ENCODE measurements at places on chromosomes 5 and 9.

GRCh38 chr5:60010853-60011252 is 117.3 kb upstream of the PDE4D start:
- DNase-seq = no peak

- peak; percentile 75 for DNase-seq
These were observed 7.8 kb downstream of the DMRT2 start for GRCh38 chr9:1057910-1058309.

DNA sequence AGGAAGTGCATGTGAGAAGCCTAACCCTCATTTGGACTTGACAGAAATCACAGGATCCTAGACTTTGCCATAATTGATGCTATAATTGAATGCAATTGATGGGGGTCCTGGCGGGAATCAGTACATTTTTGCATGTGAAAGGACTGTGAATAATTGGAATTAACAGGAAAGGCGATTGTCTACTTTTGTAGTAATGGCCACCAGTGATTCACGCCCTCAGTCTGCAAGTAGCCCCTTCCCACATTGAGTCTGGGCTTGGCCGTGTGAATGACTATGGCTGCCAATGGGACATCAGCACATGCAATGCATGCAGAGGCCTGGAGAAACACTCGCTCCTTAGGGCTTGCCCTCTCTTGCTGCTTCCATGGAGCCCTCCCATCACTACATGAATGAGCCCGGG is 107.8 kb upstream of the OSMR start:
- DNase-seq = no peak

- no peak for DNase-seq
These were observed 45.6 kb upstream of the STXBP1 start for GRCh38 chr9:127566351-127567001.

- DNase-seq = no peak
These were observed 212.9 kb downstream of the FANCC start for GRCh38 chr9:95104581-95104960.

DNA sequence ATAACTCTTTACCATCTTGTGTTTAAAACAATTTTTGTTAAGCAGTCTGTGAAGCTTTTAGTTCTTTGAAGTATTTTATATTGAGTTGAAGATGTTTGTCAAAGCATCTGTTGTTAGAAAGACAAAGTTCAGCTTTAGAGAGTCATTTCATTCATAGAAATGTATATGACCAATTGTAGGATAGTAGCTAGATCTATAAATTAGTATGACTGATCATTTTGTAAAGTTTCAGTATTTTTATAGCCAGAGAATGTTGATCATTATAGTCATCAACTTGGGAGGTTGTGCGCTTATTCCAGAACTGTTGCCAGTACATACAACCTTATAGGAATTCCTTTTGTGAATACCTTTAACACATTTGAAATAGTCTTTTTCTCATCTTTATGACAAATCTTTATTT is 5.2 kb downstream of the NIPBL start:
- no peak for DNase-seq

DNA sequence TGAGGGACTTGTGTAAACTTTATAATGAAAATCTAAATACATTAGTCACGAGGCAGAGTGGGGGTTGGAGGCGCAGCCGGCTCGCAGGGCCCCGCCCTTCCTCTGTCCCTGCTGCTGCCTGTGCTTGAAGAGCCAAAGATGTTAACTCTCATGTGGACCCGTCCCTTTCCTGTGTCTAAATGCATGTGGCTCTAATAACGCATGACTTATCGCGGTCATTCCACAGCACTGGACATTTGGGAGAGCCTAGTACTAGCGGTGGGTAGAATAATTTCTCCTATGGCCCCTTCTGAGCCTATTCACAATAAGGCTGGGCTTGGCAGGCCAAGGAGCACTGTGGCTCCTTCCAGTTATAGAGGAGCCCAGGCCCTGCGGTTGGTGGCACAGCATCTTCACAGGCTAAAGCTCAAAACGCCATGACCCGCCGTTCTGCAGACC is 82.3 kb upstream of the SIMC1 start:
- DNase-seq = no peak

- no peak for DNase-seq
These were observed 237.0 kb downstream of the TENT4A start for GRCh38 chr5:6950250-6950649.

- DNase-seq = no peak
These were observed 800.6 kb upstream of the CDH6 start for GRCh38 chr5:30392897-30393296.

- DNase-seq = no peak
These were observed 40.0 kb upstream of the PDZD2 start for GRCh38 chr5:31598640-31599611.

- no peak for DNase-seq
These were observed 12.0 kb upstream of the ELOVL7 start for GRCh38 chr5:60856066-60856465.

- DNase-seq = no peak
These were observed 84.2 kb downstream of the TNC start for GRCh38 chr9:115033800-115034199.

- DNase-seq = no peak
These were observed 37.1 kb upstream of the FAT2 start for GRCh38 chr5:151628112-151628823.

GRCh38 chr5:147404706-147405105 is 105.2 kb downstream of the DPYSL3 start:
- no peak for DNase-seq

DNA sequence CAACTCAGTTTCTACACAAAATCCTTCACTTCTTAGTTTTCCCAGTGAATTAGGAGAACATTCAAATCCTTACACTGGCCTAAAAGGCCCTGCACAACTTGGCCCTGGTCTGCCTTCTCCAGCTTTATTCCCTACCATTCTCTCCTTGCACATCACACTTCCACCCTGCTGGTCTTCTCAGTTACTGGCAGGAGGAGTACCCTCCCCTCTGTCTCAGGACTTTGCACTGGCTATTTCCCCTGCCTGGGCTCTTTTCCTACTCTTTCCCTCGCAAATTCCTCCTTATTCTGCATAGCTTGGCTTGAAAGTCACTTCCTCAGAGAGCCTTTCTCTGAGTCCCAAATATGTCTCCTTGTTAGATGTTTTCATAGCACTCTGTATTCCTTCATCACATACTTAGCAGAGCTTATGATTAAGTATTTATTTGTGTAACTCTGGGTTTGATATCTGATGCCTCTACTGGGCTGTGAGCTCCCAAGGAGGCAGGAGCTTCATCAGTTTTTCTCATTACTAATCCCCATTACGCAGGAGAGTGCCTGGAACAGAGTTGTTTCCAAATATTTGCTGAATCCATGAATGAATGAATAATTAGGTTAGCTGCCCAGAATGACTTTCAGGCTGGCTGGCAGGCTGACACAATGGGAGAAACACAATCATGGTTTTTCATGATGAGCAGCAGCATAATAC is 159.8 kb upstream of the KLF9 start:
- DNase-seq = no peak

DNA sequence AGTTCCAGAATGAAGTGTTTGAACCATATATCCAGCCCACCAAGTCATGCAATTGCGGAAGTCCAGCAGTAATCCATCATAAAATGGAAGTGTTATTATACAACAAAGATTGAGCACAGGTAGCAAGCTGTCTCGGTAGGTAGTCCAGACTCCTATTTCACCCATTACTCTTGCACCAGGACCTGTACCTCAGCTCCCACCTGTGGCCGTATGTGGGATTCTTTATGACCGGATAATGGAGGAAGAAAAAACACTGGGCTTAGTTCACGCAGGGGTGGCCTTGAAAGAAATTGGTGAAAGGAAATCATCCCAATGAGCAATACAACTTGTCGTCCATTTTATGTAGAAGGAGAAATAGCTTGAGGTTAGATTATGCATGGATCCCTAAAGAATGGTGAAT is 216.3 kb downstream of the ESM1 start:
- no peak for DNase-seq

DNA sequence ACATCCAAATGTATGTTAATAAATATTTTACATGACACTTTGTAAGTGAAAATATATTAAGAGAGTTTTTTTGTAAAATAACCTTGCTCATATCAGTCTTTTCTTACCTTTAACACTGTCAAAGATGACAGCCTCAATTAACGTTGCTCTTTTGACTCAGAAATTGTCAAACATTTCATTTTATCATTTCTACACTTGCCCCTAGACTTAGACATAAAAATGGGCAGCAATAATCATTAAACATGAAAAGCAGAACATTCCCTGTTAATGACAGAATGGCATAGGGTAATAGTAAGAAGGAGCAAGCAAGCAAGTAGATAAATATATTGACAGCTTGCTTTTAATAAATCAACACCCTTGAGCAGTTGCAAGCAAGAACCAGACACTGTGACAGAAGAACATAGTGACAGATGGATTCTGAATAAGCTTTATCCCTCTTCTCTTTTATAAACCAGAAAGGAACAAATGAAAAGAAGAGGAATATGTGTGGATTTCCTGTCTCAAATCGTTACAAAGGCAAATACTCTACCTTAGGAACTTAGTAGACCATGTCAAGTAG is 796.0 kb upstream of the CHD1 start:
- DNase-seq = no peak

- DNase-seq = peak; percentile 64
These were observed 19.0 kb downstream of the TMEM8B start for GRCh38 chr9:35847792-35848572.

DNA sequence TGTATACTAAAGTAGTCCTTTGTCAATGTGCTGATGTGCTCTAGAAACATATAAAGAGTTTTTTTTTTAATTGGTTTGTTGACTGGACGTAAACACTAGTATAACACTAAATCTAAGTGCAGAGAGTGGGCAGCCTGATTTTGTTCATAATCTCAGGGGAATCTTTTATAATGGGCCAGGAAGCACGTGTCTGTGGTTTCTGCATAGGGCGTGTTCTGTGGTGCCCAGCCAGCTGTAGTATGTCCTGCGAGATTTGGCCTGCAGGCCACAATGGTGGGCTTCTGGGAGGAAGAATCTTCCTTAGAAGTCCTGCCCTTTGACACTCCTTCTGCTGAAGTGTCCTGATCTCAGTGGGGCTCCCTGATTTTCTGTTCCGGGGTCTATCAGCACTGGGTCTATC is 49.0 kb upstream of the DHFR start:
- no peak for DNase-seq

GRCh38 chr9:19074836-19075235 is 25.6 kb downstream of the RRAGA start:
- no peak for DNase-seq

DNA sequence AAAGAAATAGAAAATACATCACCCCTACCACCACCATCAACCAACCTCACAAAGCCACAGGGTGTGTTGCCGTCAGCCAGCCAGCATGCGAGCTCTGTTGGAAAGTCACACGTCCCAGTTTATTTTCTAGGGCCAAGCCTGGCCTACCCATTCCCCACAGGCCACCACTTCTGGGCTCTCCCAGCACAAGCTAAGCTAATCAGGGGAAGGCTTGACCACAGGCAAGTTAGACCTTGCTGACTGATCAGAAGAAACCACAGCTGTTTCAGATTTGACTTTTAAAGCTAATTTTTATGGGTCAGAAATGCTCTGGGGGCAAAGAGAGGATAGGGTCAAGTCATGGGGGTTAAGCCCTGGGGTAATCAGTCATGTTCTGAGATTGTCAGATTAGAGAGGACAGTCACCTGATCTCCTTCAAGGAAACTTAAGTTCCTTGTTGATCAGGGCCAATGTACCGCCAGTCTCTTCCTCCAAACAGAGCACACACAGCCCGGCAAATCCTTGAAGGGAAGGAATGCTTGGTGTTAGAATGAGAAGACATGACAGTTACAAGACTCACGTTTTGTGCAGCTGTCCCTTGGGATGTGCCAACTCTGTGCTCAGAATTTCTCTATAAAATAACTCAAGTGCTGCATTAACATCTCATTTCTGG is 7.6 kb downstream of the SHB start:
- DNase-seq = no peak

DNA sequence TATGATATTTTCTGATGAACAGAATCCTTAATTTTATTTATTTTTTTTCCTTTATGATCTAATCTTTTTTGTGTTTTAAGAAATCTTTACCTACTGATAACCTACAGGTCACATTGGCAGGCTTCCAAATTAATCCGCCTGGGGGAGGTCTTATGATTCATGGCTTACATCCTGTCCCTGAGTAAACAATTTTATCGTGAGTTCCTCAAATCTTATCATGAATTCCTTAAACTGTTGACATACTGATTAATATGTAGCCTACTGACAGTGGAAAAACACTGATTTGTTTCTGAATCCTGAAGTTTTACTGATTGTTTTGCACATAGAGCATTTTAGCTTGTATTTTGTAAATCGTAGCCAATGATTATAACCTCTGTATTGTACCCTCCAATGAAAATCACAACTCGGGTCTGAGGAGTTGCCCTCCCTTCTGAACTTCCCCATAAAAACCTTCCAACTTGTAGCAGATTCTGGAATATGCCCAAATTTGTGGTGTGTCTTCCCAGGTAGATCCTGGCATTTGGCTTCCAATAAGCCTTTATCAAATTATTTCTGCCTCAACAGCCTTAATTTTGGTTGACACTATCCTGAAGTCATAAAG is 105.6 kb downstream of the VCAN start:
- no peak for DNase-seq

- no peak for DNase-seq
These were observed 1736.4 kb downstream of the MAT2B start for GRCh38 chr5:165241811-165242210.

GRCh38 chr5:180071531-180072255 is at the start of gene RNF130:
TSS of gene RNF130 (minus strand) at chr5:180071759. CDS start at chr5:180071702, 57 bp downstream.
- peak; percentile 91 for DNase-seq

GRCh38 chr5:45281081-45281480 is 415.1 kb downstream of the HCN1 start:
- DNase-seq = no peak

- no peak for DNase-seq
These were observed 14.9 kb downstream of the SLC26A2 start for GRCh38 chr5:149975409-149975808.

GRCh38 chr9:33765411-33765810 is 29.9 kb upstream of the PRSS3 start:
- DNase-seq = no peak

DNA sequence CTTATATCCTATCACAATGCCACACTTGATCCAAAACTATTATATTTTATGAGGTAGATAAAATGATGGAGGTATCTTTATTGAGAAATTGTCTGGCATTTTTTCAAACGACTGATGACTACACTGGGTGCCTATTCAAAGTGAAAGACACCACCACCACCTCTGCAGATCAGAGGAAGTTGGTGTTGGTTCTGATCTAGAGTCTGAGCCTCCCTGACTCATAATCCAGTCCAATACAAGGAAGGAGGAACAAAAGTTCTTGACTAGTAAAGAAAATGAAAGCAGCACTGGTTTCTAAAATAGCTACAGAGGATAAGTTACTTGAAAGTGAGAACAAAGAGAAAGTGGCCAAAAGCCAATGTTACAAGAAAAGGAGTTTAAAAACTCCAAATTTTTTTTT is 139.9 kb downstream of the RFX3 start:
- DNase-seq = no peak
